ENCODE measurements at places on chromosomes 5 and 9.

DNA sequence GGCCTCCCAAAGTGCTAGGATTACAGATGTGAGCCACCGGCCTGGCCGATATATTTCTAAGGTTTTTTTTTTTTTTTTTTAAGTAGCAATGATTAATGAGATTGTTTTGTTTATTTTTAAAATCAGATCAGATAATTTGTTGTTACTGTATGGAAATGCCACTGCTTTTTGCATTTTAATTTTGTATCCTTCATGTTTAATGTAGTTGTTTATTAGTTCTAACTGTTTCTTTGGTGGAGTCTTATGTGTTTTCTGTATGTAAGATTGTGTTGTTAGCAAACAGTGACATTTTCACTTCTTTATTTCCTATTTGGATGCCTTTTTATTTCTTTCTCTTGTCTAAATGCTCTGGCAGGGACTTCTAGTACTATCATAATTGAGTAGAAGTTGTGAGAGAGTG lies 87.3 kb downstream of the DMXL1 start:
- no peak for DNase-seq

DNA sequence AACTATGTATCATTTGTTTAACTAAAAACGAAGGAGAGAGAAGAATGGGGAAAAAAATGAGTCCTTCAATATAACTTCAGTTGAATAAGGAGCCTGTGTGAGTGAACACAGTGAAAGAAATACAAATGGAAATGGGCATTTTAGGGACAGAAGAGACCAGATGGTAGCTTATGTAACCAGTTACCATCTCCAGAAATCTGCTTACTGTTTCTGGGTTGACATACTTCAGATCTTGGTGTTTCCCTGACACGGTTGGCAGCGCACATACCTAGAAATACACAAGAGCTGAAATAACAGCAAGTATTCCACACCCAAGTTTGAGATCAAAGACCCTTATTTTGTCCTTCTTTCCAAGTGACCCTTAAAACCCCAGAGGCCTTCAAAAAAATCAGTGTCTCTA lies 14.9 kb upstream of the GFRA3 start:
- DNase-seq: no peak

DNA sequence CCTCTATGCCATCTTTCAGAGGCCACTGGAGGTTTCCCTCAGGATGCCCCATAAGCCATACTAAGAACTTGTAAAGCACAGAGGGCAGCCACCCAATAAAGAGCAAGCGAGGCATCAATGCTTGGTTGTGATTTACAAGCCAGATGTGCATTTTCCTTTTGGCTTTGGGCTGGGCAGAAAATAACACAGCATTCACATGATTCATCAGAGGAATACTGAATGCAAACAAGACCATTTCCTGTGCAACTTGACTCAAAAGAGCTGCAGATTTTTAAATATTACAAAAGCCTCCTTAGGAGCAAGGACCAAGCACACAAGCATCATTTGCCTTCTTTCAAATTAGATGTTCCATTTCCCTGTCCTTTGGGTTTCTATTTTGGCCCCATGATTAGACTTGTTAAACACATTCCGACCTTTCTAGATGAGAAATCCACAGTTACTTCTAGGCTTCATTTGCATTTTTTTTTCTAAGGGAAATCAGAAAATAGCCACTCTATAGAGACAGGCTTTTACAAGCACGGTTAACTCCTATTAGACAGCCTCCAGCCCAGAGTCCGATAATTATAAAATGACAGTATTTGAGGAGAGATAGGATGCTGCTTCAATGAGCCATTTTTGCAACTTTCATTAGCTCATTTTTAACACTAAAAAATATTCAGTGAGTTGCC lies 207.8 kb downstream of the SEMA5A start:
- no peak for DNase-seq

GRCh38 chr9:34443976-34444375 lies 14.4 kb downstream of the FAM219A start:
- DNase-seq: no peak

- no peak for DNase-seq
These were observed 546.9 kb upstream of the C9orf72 start for GRCh38 chr9:28120184-28120583.

- DNase-seq: no peak
These were observed 43.0 kb downstream of the IL31RA start for GRCh38 chr5:55894135-55894534.

DNA sequence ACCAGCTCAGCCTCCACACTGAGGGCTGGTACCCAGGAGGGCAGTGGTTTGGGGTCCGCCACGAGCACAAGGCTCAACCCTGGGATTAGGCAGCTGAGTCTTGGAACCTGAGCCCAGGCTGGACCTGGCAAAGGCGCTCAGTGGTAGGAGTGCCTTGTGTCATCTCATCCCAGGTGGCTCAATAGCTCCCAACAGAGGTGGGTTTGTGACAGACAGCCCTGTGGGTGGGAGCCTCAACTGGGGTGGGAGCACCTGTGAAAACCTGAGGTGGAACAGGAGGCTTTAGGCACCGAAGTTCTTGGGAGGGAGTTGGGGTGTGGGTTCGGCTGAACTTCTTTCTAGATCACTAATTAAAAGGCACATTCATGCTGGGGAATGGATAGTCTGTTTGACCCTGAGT lies 35.2 kb upstream of the SMU1 start:
- DNase-seq: no peak

DNA sequence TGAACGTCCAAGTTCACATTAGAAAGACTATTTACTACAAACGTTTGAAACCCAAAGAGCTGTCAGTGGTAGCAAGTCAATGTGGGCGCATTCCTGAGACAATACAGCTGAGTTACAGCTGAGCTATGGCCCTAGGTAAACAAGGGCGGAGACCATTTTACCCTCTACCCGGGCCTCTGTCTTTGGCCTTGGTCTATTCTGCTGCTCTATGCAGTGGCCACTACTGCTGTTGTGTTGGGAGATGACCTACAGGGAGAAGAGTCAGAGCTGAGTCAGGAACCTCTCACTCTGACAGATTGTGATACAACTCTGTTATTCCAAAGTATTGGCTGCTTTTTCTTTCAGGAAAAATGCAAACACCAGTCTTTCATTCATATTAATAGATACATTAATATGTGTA lies 700.6 kb downstream of the SEMA5A start:
- no peak for DNase-seq

Measured in T-helper 2 cell treated with Interferon-gamma antibody and Interleukin-4, amounts not matched to agents 5 μg/mL and 100 μg/mL, for 36 hours (primary cell).